ENCODE measurements at places on chromosomes 7 and 10.

DNA sequence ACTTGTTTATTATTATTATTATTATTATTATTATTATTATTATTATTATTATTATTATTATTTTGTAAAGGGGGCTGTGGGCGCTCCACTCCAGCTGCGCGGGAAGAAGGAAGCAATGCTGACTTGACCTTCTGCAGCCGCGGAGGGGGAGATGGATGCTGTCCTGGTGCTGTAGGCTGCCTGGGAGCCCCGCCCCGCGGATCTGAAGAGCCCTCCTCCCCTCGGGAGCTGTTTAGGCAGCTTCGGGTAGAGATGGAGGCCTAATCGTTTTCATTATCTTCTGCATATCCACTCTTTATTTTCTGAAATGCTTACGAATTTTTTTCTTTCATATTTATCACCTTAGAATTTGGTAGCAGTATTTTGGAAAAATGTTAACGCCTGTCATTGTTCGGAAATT lies 101.2 kb upstream of the KLF6 start:
- DNase-seq, result no peak

DNA sequence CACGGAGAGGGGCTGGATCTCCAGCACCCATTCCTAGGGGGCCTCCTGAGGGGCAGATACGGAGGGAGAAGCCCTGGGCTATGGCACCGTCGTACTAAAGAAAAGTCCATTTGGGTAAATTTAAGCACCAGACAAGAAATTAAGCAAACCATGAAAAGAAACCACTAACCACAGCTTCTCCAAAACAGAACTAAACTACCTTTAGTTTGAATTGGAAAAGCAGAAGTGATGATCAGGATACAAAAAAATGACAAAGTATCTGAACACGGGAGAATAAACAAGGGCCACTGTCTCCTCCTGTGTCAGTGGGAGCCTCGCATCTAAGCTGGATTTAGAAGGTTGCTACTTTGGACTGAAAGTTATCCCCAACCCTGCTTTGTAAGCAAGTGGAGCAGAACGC lies 69.1 kb downstream of the DIP2C start:
- no peak for DNase-seq

DNA sequence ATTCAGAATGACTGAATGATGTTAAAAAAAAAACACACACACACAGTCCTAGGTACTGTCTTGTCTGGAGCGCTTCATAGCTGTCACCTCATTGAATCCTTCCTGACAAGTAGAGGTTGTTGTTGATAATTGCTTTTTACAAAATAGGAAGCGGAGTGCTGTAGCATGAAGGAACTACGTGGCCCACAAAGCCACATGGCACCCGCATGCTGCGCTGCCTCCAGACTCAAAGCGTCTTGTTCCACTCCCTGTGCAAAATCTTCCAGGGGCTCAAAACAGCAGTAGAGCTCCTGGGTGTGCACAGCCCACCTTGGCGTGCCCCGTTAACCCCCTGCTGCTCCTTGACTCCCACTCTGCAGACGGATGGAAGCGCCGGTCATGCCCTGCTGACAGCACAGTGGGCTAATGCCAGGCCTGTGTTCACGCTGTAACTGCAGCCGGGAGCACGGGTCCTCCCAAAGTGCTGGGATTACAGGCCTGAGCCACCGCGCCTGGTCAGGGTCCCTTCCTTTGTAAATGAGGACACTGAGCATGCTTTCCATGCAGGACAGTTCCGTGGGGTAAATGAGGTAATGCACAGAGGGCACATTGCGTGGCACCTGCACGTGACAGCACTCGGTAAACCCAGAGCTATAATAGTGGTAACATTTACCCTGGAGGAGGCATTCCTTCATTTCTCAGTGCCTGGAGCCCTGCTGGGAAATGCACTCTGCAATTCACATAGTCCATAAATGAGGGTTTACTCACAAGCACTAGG lies 91.1 kb upstream of the GNA12 start:
- DNase-seq, result no peak

GRCh38 chr10:3889961-3890522 lies 105.0 kb upstream of the KLF6 start:
- DNase-seq, result no peak
